ENCODE measurements at places on chromosomes 4 and X. TPM values are rescaled to one million over a fixed set of nuclear protein-coding genes. Genes with fewer than 3 reads are reported as not detected.

Gene SH3D19
- 26.9 TPM for total RNA-seq

Gene PCDH11X
- total RNA-seq, result not detected

Gene CLDN22
- total RNA-seq, result not detected

Gene CFAP47
- total RNA-seq, result not detected

Gene CENPVL1
- total RNA-seq, result not detected

Gene TXK
- total RNA-seq, result 0.26 TPM

Gene MAGEC2
- not detected for total RNA-seq

Gene SFRP2
- 0.54 TPM for total RNA-seq
